Stimulated activated CD8-positive, alpha-beta memory T cell treated with anti-CD3 and anti-CD28 coated beads, Interleukin-7, amount 100 ng/mL, for 1 hour (primary cell): ENCODE measurements at places on chromosomes 6 and 20.

DNA sequence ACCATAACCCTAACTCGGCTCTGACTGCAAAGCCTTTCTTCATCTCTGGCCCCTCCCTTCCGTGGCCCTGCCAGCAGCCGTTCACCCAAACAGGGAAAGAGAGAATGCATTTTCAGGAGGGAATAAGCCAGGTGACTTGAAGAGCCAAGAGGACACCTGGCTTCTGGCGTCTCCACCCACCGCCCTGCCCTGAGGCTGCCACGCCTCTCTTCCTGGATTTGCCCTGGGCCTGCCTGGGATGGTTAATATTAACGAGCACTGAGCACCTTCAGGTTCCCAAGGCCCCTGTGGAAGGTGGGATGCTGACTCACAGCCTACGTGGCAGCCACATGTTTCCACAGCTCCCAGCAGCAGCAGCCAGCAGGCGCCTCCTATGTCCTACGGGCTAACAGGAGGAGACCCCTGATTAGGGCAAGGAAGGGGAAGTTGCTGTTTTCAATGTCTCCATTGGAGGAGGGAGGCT lies 138.0 kb upstream of the RREB1 start:
- DNase-seq: no peak

- no peak for DNase-seq
Measured at GRCh38 chr6:84353459-84354423, 126.3 kb upstream of the CEP162 start.

- DNase-seq: no peak
Measured at GRCh38 chr20:39190666-39191570, 228.8 kb downstream of the DHX35 start.

GRCh38 chr20:23387118-23387443 lies 25.1 kb downstream of the GZF1 start:
- no peak for DNase-seq

GRCh38 chr6:52697903-52698302 lies 27.0 kb downstream of the TMEM14A start:
- no peak for DNase-seq

DNA sequence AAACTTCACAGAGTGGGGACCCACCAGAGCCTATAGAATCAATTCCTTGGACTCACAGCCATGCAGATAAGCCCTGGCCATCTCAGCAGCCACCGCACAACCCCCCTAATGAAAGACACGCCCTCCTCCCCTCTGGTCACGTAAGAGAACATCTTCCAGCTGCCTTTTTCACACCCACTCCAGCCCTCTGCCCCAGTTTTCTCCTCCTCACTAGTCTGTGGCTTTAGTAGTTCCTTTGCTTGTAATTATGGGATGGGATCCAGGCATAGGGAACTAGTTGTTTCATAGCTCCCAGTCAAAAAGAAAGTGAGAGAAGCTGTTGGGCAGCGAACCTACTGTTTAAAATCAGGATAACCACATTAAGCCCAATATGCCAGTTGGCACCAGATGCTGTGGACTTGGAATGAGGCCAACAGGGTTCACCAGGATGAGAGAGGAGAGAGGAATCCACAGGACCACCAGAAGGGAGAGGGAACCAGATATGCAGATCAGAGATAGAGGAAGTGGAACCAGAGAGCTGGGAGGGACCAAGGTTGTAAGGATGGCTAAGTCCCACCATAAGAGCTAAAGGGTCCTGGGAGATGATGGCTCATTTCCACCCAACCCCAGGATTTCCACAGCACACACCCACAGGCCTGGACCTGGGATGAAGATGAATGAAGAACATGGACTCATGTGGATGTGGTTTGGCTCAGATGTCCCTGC lies 9.0 kb upstream of the BTN3A1 start:
- no peak for DNase-seq

DNA sequence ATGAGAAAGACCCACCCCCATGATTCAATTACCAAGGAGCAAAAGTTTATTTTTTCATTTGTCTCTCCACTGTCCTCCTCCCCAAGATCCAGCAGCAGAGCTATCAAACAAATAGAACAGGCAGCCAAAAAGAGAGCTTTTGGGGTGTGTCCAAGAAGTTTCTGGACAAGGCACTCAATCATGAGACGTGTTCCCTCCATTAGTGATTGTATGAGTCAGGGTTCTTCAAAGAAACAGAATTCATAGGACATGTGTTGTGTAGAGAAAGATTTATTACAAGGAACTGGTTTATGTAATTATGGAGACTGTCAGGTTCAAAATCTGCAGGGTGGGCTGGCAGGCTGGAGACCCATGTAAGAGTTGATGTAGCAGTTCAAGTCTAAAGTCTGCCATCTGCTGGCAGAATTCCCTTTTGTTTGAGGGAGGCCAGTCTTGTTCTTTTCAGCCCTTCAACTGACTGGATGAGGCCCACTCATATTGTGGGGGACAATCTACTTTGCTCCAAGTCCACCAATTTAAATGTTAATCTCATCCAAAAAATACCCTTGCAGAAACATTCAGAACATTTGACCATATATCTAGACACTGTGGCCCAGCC lies 248.1 kb upstream of the OPRM1 start:
- no peak for DNase-seq

DNA sequence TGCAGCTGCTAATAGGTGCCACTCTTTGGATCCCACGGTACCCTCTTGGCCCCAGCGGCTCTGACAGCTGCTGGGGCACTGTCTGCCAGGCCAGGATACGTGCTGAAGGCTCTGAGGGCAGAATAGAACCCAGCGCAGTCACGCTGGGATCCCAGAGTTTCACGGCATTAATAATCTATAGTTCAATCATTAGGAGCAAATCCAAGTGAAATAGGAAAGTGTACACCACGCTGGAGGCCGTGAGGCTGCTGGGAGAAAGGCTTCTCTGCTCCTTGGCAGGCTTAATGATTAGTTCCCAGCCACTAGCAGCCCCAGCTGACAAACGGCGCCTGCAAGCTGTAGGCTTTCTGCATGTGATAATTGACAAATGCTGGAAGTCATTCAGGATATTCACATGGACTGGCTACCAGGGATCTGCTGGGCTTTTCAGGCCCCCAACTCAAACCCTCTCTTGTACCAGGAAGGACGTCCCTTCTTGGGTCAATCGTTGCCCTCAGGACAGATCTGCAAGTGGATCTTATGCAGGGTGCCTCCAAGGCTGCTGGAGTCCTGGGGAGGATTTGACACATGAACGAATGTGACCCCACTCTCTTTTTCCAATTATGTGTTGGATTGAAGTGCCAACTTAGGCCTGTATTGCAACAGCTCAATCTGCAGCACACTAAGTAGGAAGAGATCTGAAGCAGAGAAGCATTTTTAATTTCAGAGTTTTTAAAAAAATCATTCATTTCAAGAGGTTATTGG lies 50.1 kb upstream of the INSM1 start:
- no peak for DNase-seq
